Effector memory CD8-positive, alpha-beta T cell (primary cell): ENCODE measurements at places on chromosomes 3 and 15.
A peak's percentile ranks its signal among the peaks of the same experiment; 100 is the strongest.

DNA sequence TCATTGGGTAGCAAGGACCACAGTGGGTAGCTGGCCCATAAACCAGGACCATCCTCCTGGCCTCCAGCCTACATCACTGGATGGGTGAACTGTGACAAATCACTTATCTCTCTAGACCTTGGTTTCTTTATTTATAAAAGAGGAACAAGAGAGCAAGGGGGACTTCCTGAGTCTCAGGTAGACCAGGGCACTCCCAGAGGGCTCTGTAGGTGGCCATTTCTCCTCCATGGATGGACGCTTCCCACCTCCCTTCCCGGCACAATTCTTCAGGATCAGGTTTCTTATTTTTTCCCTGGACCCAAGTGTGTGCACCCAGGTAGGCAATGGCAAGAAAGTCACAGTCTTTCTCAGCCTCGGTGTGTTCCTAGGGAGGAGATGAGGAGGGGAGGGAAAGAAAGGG, 41.4 kb upstream of the SPATA12 start:
- H3K4me1 ChIP-seq, result no peaks in the 10 kb centered on the region
- H3K4me3 ChIP-seq, result no peak overlapping the region
- H3K36me3 ChIP-seq, result no peaks in the 10 kb centered on the region
- DNase-seq, result no peak
- no peak overlapping the region for H3K27ac ChIP-seq
- peaks cover 48% of the 10 kb centered on the region for H3K27me3 ChIP-seq

GRCh38 chr15:67185621-67186225, 68.7 kb downstream of the AAGAB start:
- peaks cover 6% of the 10 kb centered on the region for H3K4me1 ChIP-seq
- no peak overlapping the region for H3K4me3 ChIP-seq
- peak overlapping the region; percentile 90 for H3K27ac ChIP-seq
- no peak for DNase-seq
- H3K36me3 ChIP-seq, result peaks cover 71% of the 10 kb centered on the region
- H3K27me3 ChIP-seq, result no peaks in the 10 kb centered on the region

GRCh38 chr3:174483254-174483653, 375.9 kb upstream of the NAALADL2 start:
- no peaks in the 10 kb centered on the region for H3K27me3 ChIP-seq
- no peak overlapping the region for H3K4me3 ChIP-seq
- H3K36me3 ChIP-seq, result no peaks in the 10 kb centered on the region
- no peaks in the 10 kb centered on the region for H3K4me1 ChIP-seq
- no peak for DNase-seq

- H3K27ac ChIP-seq, result no peak overlapping the region
- H3K4me3 ChIP-seq, result no peak overlapping the region
- no peak for DNase-seq
- H3K27me3 ChIP-seq, result no peaks in the 10 kb centered on the region
These were observed 193.4 kb downstream of the SLC9A9 start for GRCh38 chr3:143654906-143655305.

GRCh38 chr3:196629228-196629627, 10.3 kb upstream of the NRROS start:
- H3K27me3 ChIP-seq, result no peaks in the 10 kb centered on the region
- peak overlapping the region; percentile 88 for H3K27ac ChIP-seq
- DNase-seq, result no peak
- H3K36me3 ChIP-seq, result peaks cover 14% of the 10 kb centered on the region
- peak overlapping the region; percentile 69 for H3K4me3 ChIP-seq

DNA sequence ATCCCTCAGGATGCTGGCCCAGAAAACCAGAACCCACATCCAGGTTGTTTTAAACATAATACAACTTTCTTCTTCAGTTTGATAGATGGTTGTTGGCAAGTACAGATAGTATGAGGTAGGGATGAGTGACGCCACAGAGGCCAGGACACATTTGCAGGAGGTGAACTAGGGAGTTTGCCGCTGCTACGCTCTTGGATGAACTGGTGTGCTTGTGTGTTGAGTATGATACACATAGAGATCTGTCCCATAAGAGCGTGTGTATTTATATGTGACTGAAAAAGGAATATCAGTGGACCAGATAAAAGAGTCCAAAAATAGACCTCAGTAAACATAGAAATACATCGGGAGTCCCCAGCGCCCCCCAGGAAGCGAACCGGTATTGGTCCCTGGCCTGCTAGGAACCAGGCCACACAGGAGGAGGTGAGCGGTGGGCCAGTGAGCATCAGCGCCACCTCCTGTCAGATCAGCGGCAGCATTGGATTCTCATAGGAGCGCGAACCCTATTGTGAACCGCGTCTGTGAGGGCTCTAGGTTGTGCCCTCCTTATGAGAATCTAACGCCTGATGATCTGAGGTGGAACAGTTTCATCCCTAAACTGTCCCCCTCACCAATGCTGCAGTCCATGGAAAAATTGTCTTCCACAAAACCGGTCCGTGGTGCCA, 98.1 kb downstream of the LRRK1 start:
- H3K27ac ChIP-seq, result no peak overlapping the region
- peaks cover 6% of the 10 kb centered on the region for H3K27me3 ChIP-seq
- H3K4me3 ChIP-seq, result no peak overlapping the region

DNA sequence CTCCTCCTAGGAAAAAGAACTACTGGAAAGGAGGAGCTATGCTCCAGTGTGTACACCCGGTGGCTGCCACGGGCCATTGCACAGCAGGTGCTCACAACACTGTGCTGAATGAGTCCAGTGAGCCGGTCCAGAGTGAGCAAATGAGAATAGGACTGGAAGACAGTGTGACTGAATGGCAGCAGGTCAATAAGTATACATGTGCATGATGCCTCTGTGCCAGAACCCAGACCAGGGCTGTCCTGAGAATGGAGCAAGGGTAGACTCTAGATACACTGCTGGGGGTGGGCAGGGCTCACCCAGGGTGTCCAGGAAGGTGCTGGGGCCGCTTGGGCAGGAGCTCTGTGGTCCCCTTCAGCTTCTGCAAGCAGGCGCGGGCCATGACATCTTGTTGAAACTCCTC, 8.3 kb downstream of the POLG start:
- peak overlapping the region; percentile 83 for H3K27ac ChIP-seq
- H3K4me3 ChIP-seq, result no peak overlapping the region
- DNase-seq, result no peak
- no peaks in the 10 kb centered on the region for H3K27me3 ChIP-seq
- peaks cover 36% of the 10 kb centered on the region for H3K4me1 ChIP-seq

GRCh38 chr15:42087926-42088800, 6.2 kb downstream of the PLA2G4D start:
- H3K36me3 ChIP-seq, result no peaks in the 10 kb centered on the region
- no peak overlapping the region for H3K4me3 ChIP-seq
- peaks cover 40% of the 10 kb centered on the region for H3K27me3 ChIP-seq
